ENCODE measurements at places on chromosomes 6 and 20.

DNA sequence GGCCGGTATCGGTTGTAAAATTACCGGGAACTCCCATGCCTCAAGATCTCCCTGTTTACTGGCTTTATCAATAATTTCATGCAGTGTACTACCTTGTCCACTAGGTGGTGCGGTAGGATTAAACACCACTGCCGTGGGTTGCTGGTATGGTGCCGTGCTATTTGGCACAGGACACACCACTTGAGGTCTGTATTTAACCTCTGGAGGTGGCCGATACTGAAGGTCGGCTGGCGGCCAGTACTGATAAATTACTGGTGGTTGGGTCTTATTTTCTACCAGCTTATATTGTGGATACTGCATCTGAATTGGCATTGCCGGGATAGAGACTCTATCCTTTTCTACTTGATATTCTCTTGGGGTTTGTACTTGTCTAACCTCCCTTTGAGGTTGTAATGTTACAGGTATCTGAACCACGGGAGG lies 14.3 kb upstream of the PTCRA start:
- peak; percentile 64 for DNase-seq

GRCh38 chr6:137867685-137868509 lies 838 bp downstream of the TNFAIP3 start:
- DNase-seq: no peak

GRCh38 chr6:72078096-72078495 lies 191.7 kb downstream of the RIMS1 start:
- no peak for DNase-seq

GRCh38 chr6:127946388-127946787 lies 45.5 kb upstream of the THEMIS start:
- no peak for DNase-seq

DNA sequence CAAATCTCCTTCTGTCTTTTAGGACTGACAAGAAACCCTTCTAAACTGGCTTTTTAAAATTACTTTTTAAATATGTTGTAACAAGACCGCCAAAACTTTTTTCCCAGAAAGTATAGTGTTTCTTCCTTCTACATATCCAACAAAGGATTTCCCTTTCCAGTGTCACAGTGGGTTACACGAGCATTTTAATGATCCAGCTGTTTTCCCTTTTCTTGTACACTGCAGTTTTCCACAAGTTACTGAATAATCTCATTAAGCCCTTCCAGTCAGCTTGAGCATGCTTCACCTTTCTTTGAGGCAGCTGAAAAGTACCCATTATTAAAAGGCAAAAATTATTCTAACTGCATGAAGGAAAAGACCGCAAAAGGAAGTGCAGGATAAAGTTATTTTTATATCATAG lies 48.6 kb downstream of the CD24 start:
- DNase-seq: no peak

DNA sequence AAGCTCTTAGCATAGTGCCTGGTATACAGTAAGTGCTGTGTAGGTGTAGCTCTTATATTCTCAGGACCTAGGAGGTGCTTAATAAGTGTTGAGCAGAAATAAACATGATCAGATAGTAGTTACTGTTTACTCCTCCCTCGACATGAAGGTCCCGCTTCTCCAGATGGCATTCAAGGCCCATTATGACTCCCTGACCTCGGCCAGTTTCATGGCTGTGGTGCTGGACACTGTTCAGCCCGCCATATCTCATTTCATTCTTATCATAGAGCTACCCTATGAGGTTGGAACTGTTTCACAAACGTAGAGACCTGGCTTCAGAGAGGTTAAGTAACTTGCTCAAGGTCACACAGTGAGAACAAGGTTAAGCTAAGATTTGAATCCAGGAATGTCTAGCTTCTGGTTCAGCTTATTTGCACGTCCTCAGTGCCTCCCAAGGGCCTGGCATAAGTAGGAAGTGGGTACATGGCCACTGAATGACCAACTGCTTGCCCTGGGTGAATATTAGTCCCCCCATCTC lies 39.0 kb downstream of the CD40 start:
- DNase-seq: no peak

GRCh38 chr6:26457264-26457805 lies 420 bp upstream of the BTN2A1 start:
- DNase-seq: no peak

- no peak for DNase-seq
These were observed 159.8 kb upstream of the CDH4 start for GRCh38 chr20:61092251-61092650.

GRCh38 chr6:101413773-101414172 lies 20.3 kb downstream of the GRIK2 start:
- no peak for DNase-seq

DNA sequence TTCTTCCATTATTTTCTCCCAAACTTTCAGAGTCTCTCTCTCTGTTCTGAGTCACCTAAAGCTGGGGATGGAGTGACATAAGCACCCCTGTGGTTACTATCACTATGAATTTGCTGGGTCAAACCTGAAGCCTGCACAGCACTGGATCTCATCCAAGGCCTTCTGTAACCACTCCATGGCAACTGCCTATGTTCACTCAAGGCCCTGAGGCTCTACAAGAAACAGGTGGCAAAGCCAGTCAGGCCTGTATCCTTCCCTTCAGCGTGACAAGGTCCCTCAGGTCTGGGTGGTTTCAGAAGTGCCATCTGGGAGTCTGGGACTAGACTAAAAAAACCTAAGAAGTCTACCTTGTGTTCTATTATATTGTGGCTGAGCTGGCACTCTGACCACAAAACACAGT lies 1278.8 kb upstream of the EYS start:
- no peak for DNase-seq

GRCh38 chr6:130743175-130743574 lies 84.0 kb upstream of the SMLR1 start:
- DNase-seq: no peak

DNA sequence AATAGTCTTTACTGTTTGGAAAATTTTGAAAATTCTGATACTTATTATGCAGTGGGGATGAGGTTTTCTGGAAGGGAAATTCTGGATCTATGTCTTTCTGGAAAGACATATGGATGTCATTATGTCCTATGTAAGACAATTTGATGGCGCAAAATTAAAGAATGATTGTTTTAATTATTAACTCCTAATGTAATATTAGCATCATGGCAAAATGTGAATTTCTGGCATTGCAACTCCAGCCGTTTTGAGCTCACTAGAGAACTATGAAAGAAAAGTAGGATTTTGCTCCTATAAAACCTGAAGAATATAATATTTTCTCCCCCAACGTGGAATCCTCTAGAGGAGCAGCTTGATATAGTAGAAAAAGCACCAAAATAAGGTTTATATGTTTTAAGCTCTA lies 243.2 kb downstream of the RFPL4B start:
- no peak for DNase-seq

DNA sequence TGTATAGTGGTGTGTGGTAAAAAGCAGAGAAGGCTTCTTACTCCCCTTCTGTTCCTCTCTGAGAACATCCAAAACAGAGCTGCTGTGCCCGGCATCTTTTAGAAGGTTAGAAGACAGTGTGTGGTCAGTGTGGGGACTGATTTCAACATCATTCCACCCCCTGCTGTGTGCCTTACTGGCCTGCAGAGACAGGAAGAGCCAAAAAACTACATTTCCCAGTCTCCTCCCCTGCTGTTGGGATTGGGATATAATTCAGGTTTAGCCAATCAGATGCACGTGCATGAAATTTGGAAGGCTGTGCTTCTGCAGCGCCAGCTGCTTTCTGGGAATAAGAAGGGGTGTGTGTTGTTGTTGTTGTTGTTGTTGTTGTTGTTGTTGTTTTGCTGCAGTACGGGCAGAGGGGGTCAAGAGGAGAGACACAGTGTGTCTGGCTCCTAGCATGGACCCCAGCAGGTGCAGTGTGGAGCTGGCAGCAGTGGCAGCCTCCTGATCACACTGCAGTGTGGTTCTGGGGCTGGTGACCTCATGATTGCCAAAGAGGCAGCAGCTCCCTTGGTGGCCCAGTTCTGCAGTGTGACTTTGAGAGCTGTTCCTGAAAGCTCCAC lies 74.7 kb downstream of the MRPL14 start:
- DNase-seq: peak; percentile 35

DNA sequence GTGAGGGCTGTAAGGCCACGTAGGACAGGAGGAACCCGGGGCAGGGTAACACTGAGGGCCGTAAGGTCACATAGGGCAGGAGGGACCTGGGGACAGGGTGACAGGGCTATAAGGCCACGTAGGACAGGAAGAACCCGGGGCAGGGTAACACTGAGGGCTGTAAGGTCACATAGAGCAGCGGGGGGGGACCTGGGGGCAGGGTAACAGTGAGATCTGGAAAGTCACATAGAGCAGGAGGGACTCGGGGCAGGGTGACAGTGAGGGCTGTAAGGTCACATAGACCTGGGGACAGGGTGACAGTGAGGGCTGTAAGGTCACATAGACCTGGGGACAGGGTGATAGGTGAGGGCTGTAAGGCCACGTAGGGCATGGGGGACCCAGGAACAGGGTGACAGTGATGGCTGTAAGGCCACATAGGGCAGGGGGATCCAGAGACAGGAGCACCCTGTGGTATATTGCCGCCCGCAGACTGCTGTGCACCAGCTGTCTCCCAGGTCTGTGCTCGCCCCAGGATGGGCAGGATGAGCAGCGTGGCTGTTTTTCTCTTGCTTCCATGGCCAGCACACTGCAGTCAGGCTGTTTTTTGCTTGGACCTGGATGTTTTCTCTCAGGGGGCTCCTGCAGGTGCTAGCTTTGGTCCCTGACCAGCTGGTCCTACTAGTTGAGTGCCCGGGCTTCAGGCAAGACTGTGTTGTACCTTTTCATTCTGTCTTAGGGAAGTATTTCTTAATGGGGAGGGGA lies 55.7 kb downstream of the SYTL3 start:
- no peak for DNase-seq

- no peak for DNase-seq
These were observed 191.6 kb upstream of the MCHR2 start for GRCh38 chr6:100185615-100186014.

DNA sequence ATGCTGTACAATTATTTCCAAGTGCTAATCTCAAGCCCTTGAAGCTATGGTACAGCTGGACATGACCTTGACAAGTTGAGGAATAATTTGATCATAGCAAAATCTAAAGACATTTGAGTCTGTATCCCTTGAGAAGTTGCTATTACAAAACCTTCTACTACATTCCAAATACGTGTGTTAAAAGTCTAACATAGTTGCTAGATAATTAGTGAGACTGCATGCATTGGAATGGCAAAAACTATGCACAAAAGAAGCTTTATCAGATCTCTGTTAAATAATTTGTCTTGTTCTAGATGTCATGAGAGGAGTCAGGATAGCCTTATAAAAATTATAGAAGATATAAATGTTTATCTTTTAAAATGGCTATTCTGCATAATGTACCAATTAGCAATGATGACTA lies 127.8 kb downstream of the GJA1 start:
- DNase-seq: no peak

- no peak for DNase-seq
These were observed 70.4 kb upstream of the BLCAP start for GRCh38 chr20:37598100-37598543.

DNA sequence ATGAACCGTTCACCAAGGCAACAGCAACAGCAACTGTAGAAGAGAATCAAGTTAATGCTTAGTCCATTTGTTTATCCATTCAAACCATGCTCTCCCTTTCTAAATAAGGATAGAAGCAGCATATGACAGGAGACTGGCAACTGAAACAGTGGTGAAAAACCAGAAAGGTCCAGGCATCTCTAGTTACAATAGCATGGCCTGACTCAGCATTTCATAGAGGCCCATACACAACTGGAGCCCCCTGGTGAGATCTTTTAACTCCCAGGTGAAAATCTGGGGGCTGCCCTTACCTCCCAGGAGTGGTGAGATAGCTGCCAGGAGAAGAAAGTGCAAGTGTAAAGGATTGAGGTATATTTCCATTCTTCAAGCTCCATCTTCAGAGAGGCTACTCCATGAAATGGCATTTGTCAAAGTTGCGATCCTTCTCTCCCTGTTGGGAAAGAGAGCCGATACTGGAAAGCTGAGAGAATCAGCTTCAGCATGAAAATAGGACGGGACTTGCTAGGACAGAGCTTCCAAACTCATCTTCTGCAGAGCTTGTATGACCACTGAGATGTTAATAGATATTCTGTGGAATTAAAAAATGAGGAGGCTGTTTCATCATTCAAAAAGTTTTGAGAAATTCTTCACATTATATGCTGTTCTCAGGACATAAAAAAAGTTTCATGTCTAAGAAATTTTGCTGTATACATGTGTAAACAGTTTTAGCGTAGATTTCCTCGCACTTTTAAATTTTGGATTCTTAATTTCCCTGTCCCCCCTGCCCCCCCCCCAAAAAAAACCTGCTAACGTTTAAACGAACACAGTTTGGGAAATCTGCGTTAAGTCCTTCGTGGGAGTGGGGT lies 10.9 kb upstream of the SLC2A12 start:
- DNase-seq: no peak

GRCh38 chr6:22240025-22240424 lies 56.8 kb downstream of the PRL start:
- DNase-seq: no peak

DNA sequence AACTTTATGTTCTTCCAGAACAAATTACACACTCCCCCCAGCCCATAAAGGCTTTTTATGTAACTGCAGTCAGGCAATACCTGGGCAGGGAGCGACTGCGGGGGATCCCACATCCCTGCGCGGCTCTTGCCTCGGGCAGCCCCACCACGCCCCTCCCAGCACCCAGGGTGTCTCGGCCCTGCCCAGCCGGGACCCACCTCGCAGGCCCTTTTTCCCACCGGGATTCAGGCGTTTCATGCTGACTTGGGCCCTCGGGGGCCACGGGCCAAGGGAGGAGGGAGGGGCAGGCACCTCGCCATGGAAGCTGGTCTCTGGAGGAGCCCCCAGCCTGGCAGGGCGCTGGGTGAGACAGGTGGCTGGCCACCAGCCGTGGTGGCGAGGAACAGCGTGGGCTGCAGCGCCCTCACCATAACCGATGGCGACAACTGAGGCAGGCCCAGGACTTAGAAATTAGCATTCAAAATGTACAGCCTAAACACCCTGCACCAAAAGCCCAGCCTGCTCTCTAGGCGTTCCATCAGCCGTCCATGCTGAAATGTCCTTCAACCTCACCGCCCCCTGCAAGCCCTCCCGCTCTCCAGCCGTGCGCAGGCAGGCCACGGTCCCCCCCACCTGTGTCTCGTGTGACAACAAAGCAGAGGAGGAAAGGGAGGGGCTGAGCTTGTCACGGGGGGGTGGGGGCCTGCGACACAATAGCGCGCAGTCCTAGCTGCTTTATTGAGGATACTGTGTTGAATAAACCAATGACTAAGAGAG lies 15.1 kb upstream of the FOXC1 start:
- DNase-seq: no peak

- no peak for DNase-seq
These were observed 36.6 kb upstream of the HIVEP1 start for GRCh38 chr6:11975353-11975977.

- no peak for DNase-seq
These were observed 20.2 kb downstream of the SLC9A8 start for GRCh38 chr20:49832632-49833327.

GRCh38 chr6:159691133-159691962 lies 1.7 kb downstream of the SOD2 start:
- DNase-seq: peak; percentile 73

DNA sequence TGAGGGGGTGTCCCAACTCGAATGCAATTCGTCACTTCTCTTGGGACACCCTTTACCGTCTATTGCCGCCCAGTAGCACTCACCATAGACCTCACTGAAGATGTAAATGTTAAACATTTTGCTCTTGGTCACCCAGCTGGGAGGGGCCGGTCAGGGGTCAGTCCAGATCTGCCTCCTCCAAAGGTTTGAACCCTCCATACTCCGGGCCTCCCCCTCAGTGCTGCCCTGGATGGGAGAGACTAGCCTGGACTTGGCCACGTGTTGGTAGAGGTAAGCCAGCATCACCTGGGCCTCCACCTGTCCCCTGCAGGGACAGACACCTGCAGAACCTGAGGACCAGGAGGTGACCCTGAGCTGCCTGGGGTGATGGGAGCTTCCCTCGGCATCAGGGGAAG lies 5.0 kb upstream of the MYT1 start:
- DNase-seq: no peak

All from RCC 7860 (cell line).